Activated naive CD4-positive, alpha-beta T cell (primary cell): ENCODE measurements at places on chromosomes 5 and 9.

DNA sequence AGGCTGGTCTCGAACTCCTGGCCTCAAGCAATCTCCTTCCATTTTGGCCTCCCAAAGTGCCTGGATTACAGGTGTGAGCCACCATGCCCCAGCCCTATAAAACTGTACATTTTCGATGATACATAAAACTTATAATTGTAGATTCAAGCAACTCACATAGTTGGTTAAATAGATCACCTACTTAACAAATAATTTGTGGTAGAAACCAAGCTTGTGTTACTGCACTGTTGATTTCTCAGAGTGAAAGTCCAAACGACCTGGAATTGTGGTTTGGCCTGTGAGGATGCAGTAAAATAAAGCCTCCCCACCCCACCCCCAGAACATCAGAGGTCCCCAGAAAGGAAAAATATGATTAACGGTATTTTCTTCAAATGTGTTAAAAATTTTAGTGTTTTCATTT, 92.7 kb downstream of the TRIO start:
- no peak for DNase-seq

GRCh38 chr5:112869948-112870347, 8.9 kb downstream of the SRP19 start:
- no peak for DNase-seq

- no peak for DNase-seq
Observed at GRCh38 chr9:133440874-133441273, 18.7 kb downstream of the ADAMTS13 start.

GRCh38 chr9:112898872-112899311, 8.2 kb upstream of the SLC46A2 start:
- no peak for DNase-seq

GRCh38 chr5:34452170-34452828, 203.8 kb upstream of the RAI14 start:
- DNase-seq, result no peak

- no peak for DNase-seq
Observed at GRCh38 chr5:67214707-67215447, 18.3 kb upstream of the CD180 start.

- DNase-seq, result no peak
Observed at GRCh38 chr5:58752104-58752503, 169.2 kb downstream of the RAB3C start.

DNA sequence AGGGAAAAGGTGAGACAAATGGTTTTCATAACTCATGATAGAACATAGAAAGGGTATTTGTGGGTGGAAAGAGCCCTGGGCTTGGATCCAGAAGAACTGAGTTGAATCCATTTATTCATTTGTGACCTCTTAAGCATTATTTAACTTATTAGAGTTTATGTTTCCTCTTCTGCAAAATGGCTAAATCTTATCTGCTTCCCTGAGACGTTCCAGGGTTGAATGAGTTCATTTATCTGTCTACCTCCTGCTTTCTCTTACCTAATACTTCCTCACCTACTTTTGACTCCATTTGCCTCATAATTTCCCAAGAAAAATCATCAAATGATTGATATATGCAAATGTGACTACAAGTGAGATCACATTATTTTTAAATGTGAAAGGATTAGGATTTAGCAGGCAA, 152.7 kb upstream of the GAS1 start:
- DNase-seq, result no peak

DNA sequence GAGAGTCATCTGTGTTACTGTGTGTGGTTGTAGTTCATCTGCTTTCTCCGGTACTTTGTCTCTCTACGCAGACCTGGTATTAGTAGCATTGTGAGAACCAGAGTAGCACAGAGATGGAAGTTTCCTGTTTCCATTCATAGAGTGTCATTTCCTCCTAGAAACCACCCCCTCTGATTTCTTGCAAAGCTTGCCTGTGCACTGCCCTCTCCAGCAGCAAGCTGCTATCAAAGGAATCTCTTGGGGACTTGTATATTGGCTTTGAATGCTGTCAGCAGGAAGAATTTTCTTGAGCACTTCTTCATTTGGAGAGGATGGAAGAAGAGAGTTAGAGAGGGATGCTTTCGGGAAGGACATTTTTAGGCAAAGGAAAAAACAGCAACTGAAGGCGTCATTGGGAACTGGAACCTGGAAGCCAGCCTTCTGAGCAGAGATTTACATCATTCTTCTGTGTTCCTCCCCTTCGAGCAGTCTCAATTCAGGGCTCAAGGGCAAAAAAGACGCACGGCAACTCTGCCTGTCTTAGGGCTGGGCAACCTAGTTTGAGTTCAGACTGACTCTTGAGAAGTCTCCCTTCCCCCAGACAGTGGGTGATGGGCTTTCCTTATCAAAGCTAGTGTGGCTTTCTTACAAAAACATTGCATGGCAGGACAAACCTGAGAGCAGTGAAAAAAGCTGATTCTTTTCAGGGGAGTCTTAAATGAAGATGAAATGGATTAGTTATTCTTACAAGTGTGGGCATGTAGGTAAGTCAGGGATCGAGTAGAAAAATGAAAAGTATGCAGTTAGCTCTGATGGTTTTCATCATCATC, 226.3 kb downstream of the AOPEP start:
- DNase-seq, result no peak

DNA sequence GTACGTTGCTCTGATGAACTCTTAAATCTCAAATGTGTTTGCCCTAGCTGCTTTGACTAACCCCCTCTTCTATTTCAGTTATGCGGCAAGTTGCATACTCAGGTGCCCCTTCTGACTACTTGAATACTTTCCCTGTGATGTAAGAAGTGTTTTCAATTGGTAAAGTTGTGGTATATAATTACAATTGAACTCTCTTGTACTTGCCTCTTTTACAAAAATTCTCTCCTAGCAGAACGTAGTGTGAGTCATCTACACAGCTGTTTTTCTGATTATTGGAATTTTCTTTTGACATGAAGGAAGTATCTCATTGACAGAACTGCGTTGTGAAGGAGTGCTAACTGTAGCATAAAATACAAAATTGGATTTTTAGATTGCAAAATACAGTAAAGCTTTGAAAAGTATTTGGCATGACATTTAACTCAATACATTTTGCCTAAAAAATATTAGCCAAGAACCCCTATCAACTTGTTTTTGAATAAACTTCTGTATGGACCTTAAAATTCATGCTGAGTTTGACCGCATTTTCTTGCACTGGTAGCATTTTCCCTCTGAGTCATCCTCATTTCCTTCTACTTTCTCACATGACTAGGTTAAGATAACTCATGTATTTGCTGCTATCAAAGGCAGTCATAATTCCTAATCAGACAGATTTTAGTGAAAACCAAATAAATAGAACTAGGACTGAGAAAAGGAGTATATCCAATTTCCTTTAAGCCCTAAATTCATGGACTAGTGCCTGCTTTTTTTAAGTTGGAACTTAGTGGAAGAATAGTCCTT, 6.3 kb downstream of the CRHBP start:
- no peak for DNase-seq

DNA sequence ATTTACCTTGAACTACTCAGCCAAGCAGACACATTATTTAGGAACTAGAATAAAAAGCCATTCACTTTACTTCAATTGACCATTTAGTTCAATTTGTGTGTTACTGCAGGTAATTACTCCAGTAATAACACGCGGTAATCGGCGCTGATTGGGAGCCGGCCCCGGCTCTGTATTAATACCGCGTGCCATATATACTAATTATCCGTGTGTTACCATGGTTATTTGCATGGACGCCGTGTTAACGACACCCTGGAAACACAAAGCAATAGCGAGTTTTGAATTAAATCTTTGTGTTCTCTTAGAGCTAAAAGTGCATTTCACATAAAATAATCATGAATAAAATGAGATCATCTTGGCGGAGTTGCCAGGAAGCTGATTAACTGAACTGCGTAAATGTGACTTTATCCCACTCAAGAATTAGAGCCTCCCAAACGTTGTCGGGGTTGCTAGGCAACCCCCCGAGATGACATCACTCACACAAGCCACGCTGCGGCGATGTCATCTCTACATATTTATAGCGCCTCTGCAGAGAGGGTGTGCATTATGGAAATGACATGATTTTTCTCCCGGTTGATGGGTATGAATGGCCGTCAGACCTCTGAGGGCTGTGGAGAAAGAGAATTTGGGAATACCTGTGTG, 41.4 kb upstream of the RNU6ATAC start:
- DNase-seq, result no peak

DNA sequence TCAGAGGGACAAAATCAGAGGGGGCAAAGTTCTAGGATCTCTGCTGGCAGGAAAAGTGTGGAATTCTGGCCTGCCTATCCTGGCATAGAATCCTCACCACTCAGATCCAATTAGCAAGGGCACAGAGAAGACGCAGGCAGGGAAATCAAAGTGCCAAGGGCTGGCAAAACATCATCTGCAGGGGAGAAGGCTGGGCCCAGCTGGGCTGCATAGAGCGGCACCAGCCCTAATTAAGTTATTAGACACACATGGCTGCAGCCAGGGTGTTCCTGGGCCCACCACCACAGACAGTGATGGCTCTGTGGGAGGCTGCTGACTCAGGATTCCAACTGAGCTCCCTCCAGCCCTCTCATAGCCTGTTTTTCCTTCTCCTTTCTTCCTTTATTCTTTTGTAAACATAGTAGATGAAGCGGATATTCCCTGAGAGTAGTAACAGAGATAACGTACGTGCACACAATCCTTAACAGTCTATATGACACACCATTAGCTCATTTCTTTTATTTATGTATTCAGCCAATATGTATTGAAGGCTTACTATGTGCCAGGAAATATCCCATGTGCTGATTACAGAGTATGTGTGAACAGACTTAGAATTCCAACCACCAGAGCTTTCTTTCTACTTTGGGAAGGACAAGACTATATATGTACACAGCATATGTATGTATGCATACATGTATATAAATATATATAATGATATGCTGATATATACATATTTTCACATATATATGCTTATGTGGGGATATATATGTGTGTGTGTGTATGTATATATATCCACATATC, 236.1 kb downstream of the ASTN2 start:
- no peak for DNase-seq

GRCh38 chr9:22041775-22042174, 32.7 kb upstream of the CDKN2B start:
- no peak for DNase-seq

GRCh38 chr5:35826056-35826455, 30.6 kb upstream of the IL7R start:
- no peak for DNase-seq
